ENCODE measurements at places on chromosomes 5 and 9.
A peak's percentile ranks its signal among the peaks of the same experiment; 100 is the strongest.

GRCh38 chr5:123950701-123951581 lies 439.0 kb downstream of the CSNK1G3 start:
- no peak for DNase-seq

DNA sequence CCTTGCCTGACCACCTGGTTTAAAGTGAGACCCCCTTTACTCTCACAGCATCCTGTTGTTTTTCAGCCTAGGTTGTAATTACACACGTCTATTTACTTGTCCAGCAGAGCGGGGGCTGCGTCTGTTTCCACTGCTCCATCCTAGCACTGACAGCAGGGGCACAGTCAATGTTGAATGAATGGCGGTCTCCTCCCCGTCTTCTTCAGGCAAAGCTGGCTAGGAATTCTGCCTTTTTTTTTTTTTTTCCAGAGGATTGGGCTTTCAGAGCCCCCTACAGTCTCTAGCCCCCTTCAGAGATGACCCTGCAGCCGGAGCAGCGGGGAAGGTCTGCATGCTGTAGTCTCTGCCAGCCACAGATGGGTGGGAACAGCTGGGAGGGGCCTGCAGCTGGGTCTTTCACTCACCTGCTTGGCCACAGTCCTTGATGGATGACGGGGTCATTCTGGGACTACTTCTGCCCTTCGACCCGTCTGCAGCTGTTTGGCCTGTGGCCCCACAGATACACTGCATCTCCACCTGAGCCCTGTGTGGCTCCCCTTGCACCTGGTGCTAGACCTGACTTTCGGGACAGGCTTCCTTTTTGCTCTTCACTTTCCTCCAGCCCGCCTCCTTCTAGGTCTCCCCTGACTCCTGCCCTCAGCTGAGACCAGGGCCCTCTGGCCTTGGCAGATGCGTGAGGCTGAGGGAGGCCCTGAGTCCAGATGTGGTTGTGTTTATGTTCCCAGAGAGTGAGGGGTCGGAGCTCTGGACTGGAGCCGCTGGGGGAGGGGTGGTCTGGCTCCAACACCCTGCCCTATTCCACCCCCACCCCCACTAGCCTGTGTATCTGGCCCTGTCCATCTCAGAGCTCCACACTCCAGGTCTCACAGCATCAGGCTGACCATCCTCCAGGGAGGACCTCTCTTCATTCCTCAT lies 8.0 kb downstream of the PITX1 start:
- DNase-seq = no peak

DNA sequence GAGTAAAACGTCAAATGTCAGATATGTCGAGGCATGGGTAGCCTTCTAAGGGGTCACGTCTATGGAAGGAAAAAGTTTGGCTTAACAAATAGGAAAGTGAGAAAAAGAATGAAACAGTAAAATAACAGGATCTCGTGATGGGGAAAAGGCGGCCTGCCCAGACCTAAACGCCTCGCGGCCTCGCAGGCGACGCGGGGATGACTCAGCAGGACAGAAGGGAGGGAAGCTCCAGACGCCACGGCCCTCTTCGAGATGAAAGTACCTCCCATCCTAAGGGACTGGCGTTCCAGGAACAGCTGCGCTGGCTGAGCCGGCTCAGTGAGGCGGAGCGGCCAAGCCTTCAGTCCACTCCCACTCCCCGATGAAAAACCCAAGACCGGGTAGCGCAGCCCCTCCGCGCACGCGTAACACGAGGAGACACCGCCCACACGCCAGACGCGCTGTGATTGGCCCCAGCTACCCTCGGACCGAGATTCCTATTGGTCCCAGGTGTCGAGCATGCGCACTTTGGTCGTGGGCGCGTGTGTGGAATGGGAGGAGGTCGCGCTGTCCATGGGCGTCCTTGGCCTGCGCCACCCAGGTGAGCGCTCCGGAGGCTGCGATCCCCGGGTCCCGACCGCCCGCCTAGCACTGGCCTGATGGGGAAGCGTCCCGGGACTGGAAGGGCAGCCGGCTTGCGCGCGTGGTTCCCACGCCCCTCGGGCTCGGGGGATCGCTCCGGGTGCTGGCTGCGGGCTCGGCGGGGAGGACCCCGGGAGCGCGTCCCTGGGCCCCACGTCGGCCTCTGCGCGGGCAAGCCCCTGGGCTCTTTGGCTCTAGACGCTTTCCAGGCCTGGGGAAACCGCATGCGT lies 588.5 kb downstream of the MTRR start:
- DNase-seq = peak; percentile 90

DNA sequence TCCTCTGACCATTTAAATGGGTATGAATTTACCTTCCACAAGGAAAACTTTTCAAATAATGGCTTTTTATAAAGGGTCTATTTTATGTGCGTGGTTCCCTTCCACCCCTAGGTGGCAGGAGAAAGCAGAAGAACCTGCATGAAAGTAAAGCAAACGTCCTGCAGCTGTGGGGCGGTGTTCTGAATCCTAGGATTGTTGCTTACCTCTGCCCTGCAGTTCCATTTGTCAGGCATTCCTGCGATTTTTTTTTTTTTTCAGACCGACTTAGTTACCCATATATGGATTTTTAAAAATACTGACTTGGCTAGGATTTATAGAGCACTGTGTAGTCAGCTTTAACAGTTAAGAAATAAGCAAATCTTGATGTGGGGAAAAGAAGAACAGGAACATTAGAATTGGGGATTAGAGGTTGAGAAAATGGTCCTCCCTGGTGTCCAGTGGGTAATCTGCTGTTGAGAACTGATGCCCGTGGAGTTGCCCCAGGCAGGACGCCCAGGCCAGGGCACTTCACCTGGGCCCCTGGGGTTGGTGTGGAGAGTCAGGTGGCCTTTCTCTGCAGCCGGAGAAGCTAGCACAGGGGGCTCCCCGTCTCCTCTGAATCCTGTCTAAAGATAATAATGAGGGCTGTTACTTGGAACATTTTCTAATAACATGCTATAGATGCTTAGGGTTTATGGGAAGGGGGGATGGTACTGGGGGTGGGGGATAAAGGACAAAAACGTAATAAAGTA lies 30.4 kb upstream of the LTC4S start:
- DNase-seq = peak; percentile 38

DNA sequence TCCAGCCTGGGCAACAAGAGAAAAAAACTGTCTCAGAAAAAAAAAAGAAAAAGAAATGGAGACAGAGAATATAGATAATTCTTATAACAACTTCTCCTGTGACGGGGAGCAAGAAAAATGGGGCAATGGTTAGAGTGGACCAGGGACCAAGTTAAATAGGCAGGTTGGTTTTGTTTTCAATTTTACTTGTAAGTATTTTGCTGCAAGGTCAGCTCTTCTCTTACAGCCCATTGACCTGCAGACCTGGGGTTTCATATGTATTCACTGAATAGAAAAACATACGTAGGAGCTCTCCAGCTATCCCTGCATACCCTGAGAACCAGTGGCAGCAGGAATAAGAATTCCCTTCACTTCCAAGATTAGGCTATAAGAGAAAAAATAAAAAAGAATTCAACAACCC lies 29.2 kb upstream of the IL13 start:
- DNase-seq = no peak

GRCh38 chr9:81787747-81788632 lies 98.6 kb upstream of the TLE1 start:
- DNase-seq = no peak

DNA sequence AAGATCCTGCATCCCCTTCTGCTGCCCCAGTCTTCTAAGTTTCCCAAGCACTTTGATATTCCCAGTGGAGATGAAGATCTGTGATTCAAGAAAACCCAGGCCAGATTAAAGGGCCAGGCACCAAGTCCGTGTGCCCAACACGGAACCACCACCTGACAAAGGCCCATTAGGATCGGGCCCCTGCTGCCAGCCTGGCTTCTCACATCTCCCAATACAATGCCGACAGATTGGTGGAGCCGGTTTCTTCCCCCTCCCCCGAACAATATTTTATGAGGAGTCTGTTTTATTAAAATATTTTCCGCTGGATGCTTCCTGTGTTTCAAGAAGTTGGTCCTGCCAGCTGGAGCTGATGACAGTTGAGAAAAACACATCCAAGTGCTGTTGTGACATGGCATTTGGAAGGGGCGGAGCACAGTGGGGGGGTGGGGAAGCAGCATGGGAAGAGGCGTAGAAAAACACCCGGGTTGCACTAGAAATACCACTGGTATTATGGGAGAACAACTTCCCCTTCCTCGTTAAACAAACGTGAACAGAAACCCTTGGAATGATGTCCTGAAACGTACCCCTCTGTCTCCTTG lies 45.0 kb downstream of the CRB2 start:
- no peak for DNase-seq

- no peak for DNase-seq
Measured at GRCh38 chr9:116060631-116061030, 93.0 kb upstream of the PAPPA start.

DNA sequence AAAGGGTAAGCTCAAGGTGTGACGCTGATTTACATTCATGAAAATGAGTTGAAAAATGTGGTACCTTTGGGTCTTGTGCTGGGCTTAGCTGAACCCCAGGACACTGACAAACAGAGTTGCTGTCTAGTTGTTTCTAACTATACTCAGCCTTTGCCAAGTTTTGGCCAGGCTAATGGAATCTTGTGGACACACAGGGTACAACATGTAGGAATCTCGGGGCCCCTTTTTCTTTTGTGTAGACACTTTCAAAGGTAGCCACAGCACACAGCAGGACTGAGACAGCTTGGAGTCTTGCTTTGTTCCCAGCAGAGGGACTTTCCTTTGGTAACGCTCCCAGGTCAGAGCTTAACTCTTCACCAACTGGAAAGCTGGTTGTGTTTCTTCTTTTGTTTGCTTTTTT lies 7.8 kb downstream of the LIX1 start:
- no peak for DNase-seq

GRCh38 chr5:177317959-177318377 lies 6.3 kb upstream of the MXD3 start:
- DNase-seq = peak; percentile 69

- DNase-seq = no peak
Measured at GRCh38 chr5:154302161-154302560, 111.6 kb downstream of the GALNT10 start.

GRCh38 chr5:146388386-146388785 lies 49.7 kb downstream of the POU4F3 start:
- DNase-seq = no peak

GRCh38 chr5:111730659-111731382 lies 26.2 kb downstream of the NREP start:
- DNase-seq = peak; percentile 10

DNA sequence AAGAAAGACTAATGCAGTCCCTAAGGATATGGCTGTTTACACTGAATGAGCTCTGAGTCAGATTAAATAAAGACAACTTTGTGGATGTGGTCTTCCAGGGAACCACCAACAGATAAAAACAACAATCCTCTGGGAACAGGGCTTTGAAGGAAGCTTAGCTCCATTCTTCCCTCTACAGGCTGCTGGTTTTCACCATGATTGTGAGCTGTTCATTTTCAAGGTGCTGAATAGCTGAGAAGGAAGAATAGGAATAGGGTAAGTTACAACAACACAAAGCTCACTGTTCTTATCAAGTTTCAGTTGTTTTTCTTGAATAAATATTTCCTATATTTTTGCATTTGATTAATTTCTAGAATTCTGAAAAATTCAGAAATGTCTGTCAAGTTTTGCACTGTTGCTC lies 25.9 kb upstream of the PTAR1 start:
- no peak for DNase-seq

- no peak for DNase-seq
Measured at GRCh38 chr9:111645806-111646205, 14.7 kb downstream of the DNAJC25 start.

GRCh38 chr5:172170251-172170701 lies 17.7 kb downstream of the STK10 start:
- DNase-seq = no peak

GRCh38 chr9:132023419-132024180 lies 56.1 kb downstream of the MED27 start:
- DNase-seq = no peak
